ENCODE measurements at places on chromosomes 6 and 20.

DNA sequence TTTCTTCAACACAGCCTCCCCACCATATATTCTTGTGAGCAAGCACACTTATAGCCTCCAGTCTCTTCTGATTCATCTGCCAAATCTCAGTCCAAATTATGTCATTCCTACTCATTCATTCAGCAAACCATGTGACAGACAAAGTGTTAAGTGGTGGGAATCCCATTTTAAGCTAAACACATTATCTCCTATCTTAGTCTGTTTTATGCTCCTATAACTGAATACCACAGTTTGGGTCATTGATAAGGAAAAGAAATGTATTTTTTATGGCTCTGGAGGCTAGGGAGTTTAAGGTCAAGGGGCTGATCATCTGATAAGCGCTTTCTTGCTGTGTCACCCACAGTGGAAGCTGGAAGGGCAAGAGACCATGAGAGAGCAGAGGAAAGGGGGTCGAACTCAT, 23.9 kb upstream of the SMIM13 start:
- DNase-seq: no peak

DNA sequence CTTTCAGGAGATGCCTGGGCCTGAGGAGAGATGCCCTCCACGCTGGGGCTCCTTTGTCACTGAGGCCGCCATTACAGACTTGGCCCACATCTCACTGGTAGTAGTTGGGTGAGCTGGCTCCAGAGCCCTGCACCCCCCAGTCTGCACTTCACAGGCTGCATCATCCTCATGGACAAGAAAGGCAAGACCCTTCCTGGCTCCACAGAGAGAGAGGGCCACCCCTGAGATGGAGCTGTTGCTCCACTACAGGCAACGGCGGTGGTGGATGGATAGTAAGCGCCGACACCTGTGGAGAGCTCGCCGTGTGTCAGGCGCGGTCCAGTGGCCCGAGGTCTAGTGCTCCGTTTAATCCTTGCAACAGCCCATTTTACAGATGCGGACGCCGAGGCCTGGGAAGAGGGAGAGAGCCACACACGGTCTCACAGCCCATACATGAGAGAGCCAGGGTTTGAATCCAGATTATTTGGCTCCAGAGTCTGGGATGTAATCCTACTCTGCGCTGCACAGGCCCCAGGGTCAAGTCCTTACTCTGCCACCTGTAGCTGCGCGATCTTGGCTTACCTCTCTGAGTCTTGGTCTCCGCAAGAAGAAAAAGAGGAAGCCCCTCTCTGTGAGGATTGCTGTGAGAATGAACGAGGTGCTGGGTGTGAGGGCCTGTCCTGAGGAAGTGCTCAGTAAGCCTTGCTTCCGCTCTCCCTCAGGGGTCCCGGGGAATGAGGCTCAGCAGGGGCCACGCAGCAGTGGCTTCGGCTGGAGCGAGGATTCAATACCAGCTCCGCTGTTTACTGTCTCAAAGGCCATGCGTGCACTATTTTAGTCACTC, 34.5 kb downstream of the SPDEF start:
- no peak for DNase-seq

GRCh38 chr20:42492290-42492689, 697.4 kb downstream of the PTPRT start:
- DNase-seq: no peak

GRCh38 chr6:135331002-135331401, 149.9 kb downstream of the MYB start:
- no peak for DNase-seq

- DNase-seq: no peak
These were observed 55.0 kb upstream of the VSX1 start for GRCh38 chr20:25136643-25137559.

DNA sequence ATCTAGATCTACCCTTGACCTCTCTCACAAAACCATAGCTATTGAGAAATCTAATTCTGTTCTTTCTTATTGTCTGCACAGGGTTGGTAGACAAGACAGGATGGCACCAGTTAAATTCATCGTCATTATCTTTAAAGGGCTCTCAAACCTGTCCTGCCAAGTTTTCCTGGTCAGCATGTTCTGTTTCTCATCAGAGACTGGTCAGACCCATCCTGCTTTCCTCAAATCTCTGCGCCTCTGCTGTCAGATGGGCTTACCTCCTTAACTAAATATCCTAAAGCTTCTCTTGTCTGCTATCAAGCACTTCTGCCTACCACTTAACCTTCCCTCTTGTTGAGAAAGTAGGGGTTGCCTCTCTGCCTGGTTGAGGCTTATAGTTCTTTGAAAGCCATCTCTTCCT, 125.2 kb downstream of the MYO6 start:
- no peak for DNase-seq

GRCh38 chr6:107539409-107539808, 49.5 kb downstream of the SOBP start:
- no peak for DNase-seq

GRCh38 chr20:21509079-21509596, 4.7 kb downstream of the NKX2-2 start:
- no peak for DNase-seq

GRCh38 chr20:60486315-60486714, 528.1 kb downstream of the CDH26 start:
- DNase-seq: no peak

GRCh38 chr20:57445298-57445697, 54.1 kb downstream of the RBM38 start:
- no peak for DNase-seq

- DNase-seq: peak; percentile 46
These were observed 40.4 kb downstream of the TTI1 start for GRCh38 chr20:37992802-37993409.

- DNase-seq: no peak
These were observed 80.8 kb downstream of the SCAF8 start for GRCh38 chr6:154814063-154814462.

- DNase-seq: no peak
These were observed 23.6 kb upstream of the SLC4A11 start for GRCh38 chr20:3262566-3262965.

DNA sequence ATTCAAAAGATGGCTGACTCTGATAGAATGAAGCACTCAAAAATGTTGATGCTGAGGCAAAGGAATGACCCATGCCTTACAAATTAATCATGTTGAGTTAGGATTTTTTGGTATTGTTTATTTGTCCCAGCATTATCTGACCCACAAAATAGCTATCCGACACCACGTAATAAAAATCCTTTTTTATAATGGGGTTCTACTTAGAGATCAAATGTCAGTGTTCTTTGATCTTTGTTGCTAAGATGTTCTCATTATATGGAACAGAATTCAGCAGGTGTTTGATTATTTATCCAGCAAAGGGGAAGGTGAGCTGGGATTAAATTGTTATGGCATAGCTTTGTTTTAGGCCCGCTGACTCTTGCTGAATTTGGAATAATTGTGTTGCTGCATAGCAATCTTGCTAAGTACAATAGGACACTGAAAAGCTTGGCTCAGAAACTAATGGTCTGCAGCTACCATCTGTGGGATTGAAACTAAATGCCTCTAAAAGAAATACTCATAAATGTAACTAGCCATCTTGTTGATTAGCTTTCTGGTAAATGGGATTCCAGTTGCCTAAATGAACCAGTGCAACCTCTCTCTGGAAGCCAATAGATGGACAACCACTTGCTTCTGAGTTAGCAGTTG, 180.2 kb upstream of the HDAC2 start:
- DNase-seq: no peak

DNA sequence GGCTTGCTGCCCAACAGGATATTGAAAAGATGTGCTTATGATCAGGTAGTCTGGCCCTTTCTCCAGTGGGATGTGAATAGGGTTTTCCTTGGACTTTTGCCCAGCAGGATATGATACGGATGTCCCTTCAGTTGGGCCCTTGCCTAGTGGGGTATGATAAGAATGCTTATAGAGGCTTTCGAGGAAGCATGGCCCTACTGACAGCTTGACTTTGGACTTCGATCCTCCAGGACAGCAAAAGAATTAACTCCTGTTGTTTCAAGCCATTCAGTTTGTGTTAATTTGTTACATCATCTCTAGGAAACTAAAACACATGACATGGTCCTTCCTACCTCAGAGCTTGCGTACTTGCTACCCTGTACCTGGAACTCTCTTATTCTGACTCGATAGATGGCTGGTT, 9.7 kb upstream of the ZNF334 start:
- DNase-seq: no peak

GRCh38 chr6:42154461-42155209, 12.2 kb upstream of the C6orf132 start:
- no peak for DNase-seq

DNA sequence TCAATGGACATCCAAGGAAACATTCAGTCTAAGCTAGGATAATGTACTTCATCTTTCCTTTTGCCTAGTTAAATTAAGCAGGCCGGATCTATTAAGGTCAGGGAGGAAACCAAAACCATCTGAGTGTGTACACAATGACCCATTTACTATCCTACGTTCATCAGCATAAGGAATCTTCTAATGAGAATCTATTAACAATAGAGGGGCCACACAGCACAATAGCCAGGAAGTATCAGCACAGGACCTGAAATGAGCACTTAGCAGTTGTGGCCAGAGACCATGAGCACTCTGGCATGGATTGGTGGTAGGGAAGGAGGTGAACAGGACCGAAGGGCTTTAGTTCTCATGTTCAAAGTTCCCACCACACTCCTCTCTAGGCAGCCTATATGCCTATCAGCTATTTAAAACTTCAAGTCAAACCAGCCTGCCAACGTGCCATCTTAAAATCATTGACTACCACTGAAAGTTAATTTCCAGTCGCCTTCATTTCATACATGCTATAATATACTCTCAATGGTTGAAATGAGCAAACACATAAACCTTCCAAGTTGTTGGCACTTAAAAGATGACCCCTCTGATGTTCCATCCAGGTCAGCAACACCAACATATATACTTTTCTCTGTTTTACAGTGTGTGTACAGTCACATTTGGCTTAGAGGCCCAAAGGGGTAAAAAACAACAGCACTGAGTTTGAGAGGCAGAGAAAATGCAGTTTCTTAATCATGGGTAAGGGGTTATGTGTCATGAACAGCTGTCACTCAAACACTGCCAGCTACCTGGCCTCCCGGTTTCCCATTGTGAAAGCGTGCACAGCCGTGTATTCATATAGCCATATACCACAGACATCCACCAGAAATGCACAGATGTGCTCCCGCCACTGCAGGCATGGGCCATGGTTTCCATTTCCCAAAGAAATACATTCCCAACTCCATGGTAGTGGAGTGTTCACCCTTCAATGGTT, 184.3 kb downstream of the TBXT start:
- DNase-seq: no peak

GRCh38 chr6:90186026-90186425, 110.6 kb downstream of the BACH2 start:
- DNase-seq: no peak

DNA sequence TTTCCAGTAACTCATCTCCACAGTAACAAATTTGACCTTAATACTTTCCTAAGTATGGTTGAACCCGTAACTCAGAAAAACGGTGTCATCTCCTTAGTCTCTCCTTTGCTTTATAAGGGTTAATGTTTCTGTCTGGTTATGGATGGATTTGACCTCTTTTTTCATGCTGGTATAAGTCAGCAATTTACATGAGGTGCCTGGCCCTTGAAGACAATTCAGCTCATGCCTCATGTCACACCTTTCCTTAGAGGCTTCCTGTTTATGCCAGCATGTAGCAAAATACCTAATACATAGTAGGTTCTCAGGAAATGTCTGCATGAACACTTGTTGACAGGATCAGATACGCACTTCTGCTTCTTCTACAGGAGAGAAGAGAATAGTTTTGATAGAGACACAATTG, 37.7 kb upstream of the C20orf144 start:
- DNase-seq: no peak

DNA sequence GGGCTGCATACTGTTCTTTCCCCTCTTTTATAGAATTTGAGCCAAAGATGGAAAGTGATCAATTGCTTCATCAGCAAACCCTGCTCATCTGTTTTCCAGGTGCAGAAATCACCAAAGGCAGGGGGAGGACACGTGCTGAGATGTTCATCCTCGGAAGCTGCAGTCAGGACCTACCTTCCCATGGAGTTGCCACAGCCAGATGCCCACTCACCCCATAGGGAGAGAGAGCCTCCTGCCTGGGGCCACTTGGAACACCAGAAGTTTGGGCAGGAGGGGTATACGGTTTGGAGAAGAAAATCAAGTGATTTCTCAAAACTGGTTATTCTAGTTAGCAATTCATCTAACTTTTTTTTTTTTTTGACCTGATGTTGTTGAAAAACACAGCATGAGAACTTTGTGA, 5.3 kb upstream of the CST7 start:
- no peak for DNase-seq

DNA sequence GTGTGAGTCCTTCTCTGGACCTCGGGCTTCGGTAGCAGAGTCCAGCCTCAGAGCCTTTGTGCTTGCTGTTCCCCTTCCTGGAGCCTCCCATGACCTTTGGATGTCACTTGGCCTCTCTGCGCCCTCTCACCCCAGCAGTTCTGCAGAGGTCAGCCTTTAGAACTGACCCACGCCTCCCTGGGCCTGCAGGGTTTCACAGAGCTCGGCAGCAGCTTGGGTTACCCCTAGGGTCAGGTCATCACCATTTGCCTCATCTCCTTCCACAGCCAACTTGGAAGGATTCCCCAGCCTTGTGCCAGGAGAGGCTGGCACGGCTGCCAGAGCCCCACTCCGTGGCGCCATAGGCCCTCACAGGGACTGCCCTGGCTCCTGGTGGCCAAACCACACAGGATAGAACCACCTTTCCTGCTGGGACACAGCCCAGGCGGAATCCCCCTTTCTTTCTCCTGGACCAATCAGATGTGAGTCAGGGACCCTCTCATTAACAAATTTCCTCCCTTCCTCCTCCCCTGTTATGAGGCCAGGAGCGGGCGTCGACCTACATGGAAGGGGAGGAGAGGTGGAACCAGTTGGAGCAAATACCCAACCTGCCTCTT, 13.9 kb upstream of the SIRPA start:
- no peak for DNase-seq
